ENCODE measurements at places on chromosomes 4 and X.

- no peak for DNase-seq
Observed at GRCh38 chrX:119706616-119707015, 13.6 kb upstream of the SEPTIN6 start.

GRCh38 chr4:184370711-184371389 lies 103.5 kb downstream of the IRF2 start:
- no peak for DNase-seq

- DNase-seq: no peak
Observed at GRCh38 chr4:145904413-145905177, 34.0 kb downstream of the ZNF827 start.

DNA sequence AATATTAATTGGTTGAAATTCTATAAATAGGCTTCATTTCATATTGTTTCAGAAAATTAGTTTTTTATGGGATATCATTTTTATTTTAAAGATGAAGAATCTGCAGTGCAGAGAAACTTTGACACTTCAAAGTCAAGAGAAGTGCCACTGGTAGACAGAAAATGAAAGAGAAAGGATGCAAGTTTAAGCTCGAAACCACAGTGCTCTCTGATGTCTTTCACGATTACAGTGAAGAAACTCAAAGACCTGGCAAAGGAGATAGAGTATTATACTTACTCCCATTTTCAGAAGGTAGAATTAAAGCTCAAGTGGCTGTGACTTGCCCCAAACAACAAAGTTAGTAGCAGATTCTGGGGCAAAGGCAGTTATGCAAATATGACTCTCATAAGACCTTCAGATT lies 745.4 kb downstream of the TECRL start:
- no peak for DNase-seq

GRCh38 chr4:29559286-29559685 lies 1160.9 kb upstream of the PCDH7 start:
- no peak for DNase-seq

DNA sequence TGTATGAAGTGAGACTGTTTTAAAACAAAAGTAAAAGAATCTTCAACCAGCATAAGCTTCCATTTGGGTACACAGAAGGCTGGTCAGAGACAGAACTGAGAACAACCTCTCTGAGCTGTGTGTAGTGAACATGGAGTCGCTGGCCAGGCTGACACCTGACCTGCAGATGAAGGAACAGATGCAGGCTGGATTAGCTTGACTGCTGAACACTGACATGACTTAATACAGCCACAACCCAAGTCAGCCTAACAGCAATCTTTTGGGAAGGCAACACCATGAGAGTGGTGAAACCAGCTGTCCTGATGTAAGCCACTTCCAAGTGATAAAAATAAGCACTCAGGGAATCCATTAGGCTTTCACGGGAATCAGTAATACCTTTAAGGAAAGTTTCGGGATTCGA lies 10.1 kb downstream of the SCARB2 start:
- no peak for DNase-seq

DNA sequence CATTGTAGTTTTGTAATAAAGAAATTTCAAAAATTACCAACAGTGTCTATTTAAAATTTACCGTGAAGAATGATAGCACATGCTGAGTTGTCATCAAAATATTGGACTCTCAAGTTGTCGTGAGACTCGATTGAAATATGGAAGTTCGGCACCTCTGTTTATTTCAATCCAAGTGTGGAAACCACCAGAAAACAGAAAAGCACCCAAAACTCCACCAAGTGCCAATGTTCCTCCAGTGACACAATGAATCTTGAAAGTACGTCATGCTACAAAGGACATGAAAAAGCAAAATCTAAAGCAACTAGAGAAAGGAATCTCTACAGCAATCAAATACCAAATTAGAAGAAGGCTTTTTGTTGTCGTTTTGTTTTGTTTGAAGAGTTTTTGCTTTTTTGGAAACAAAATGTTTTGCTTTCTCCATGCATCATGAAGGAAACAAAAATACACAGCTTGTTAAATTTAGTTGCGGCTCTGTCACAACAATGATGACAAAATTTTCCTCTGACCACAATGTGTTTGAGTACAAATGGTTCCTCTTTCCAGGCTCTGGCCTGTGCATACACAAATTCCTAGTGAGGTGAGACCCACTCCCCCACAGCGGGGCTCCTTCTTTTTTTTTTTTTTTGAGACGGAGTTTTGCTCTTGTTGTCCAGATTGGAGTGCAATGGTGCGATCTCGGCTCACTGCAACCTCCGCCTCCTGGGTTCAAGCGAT lies 9.6 kb upstream of the IL13RA1 start:
- DNase-seq: no peak

DNA sequence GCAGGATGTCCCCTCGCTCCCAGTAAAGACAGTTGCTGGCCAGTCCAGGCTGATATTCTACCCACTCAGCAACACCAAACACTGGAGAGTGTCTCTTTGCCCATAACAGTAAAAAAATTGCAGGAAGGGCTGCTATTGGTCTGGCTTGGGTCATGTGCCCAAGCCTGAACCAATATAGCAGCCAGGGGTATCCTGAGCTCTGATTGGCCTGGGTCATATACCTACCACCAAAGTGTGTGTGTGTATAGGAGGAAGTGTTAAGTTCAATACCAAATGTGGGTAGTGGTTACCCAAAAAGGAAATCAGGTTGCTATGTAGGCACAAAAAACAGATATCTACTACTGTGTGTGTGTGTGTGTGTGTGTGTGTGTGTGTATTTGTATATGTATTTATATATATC lies 373.2 kb downstream of the BCOR start:
- no peak for DNase-seq

DNA sequence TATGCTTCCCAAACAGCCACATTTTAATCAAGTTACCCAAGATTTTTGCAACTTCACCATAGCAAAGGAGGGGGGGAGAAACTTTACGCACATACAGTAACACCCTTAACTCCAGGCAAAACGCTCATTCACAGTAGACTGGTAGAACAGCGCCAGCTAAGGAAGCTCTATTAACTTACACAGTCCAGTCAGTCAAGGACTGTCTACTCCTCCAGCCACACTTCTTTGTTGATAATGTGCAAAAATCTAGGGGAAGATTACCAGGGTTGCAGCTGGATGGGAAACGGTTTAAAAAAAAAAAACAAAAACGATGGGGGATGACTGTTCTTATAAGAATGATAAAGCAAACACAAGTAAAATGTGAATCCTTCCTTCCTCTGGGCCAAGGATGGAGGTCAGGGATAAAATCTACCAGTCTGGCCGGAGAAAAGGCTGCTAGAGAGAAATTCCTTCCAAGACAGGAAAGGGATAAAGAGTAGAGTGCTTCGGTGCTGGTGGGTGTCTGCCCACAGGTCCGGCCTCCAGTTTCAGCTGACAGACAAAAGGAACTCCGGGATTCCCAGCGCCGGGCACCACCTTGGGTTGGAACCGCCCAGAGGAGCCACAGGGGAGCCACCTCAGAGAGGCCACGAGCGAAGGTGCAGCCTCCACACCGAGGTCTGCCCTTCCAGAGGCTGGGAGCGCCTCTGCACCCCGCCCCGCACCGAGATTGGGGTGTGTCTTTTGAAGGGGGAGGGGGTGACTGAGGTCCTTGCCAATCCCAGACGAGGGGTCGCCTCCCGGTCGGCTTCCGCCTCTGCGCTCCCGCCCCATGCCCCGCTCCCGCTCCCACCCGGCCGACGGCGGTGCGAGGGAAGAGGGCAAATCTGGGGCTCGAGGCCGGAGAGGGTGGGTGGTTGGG lies 811 bp downstream of the ANKRD50 start:
- no peak for DNase-seq

DNA sequence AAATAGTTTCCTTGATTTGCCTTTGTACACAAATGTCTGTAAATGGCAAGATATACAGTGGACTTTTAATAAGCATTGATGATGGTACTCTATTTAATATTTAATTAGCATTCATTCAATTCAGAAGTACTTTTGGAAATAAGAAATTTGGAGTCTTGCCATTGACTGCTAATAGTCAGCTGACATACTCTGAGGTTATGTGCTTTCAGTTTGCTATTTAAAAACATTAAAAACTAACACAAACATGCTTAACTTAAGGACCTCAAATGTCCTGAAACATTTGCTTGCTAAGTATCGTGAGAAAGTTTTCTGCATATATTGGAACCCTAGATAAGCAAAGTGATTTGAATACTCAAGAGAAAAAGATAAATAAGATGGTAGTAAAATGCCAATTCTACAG lies 64.6 kb downstream of the REELD1 start:
- no peak for DNase-seq

DNA sequence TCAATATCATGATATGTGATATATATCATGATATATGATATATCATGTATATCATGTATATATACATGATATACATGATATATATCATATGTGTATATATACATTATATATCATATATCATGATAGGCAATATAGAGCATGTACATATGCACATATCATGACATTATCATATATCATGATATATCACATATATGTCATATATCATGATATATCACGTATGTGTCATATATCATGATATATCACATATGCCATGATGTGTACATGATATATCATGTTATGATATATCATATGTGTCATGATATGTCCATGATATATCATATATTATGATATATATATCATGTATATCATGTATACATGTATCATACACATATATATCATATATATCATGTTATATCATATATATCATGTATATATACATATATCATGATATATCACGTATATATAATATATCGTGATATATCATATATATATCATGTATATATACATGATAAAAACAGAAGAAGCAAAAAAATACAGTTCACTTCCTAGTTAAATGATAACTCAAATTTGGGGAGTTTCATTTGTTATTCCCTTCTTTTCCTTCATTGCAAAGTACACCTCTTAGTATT lies 670.1 kb upstream of the EPHA5 start:
- no peak for DNase-seq

GRCh38 chr4:3266076-3266475 lies 17.1 kb downstream of the MSANTD1 start:
- DNase-seq: no peak

DNA sequence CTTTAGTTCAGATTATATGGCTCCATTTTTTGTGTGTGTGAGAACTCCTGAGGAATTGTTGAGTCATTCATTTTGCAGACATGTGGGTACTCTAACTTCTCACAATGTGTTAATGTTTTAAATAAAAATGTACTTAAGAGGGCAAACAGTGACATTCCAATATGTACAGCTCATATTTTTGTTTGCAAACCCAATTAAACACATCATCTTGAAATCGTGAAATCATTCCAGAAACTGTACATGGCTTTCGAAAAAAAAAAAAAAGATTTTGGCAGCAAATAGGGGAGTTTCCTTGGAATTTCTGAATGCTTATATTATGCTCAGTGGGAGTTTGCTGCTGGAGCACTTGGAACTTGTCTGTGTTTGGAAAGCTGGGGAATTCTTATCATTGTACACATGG lies 85.0 kb downstream of the HPGD start:
- DNase-seq: no peak

DNA sequence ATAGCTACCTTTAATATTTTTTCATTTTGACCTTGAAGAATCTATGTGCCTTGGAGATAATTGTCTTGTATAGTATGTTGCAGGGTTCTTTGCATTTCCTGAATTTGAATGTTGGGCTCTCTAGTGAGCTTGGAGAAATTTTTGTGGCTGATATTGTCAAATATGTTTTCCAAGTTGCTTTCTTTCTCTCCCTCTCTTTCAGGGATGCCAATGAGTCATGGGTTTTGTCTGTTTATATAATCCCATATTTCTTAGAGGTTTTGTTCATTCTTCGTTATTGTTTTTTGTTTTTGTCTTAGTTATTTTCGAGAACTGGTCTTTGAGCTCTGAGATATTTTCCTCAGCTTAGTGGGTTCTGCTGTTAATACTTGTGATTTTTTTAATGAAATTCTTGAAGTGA lies 20.7 kb downstream of the RAB40AL start:
- DNase-seq: no peak

DNA sequence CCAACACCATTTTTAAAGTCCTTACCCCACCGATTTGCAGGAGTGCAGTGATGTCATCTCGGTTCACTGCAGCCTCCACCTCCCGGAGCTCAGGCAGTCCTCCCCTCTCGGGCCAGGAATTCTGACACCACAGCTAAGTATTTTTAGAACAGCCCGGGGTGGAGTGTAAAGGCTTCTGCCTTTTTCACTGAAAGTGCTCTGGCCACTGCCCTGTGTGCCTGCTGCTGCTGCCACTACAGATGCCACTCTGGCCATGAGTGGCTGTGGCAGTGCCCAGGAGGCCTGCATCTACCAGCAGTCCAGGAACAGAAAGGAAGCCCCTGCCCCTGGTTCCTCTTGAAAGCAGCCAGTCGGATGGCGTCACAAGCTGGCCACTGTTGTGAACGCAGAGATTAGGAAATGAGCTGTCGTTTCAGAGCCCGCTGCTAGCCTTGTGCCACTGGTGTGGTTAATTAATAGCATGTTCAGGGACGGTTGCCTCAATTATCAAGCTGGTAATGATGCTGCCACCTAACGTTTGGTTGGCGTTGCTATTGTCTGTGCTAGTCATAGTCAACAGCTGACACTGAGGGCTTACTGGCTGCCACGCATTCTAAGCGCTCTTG lies 23.6 kb upstream of the TBC1D14 start:
- no peak for DNase-seq

DNA sequence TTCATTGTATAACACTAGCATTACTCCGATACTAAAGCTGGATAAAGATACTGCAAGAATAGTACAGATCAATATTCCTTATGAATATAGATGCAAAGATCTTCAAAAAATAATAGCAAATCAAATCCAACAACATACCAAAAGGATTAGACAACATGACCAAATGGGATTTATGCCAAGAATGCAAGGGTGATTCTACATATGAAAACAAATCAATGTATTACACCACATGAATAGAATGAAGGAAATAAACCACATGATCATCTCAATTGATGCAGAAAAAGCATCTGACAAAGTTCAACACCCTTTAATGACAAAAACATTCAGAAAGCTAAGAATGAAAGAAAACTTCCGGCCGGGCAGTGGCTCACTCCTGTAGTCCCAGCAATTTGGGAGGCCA lies 42.8 kb downstream of the CUL4B start:
- no peak for DNase-seq

- DNase-seq: no peak
Observed at GRCh38 chrX:53263597-53264094, 17.7 kb downstream of the IQSEC2 start.

GRCh38 chr4:153850533-153851280 lies 61.8 kb upstream of the SFRP2 start:
- DNase-seq: no peak

- DNase-seq: no peak
Observed at GRCh38 chr4:101033986-101034385, 313.3 kb downstream of the PPP3CA start.

DNA sequence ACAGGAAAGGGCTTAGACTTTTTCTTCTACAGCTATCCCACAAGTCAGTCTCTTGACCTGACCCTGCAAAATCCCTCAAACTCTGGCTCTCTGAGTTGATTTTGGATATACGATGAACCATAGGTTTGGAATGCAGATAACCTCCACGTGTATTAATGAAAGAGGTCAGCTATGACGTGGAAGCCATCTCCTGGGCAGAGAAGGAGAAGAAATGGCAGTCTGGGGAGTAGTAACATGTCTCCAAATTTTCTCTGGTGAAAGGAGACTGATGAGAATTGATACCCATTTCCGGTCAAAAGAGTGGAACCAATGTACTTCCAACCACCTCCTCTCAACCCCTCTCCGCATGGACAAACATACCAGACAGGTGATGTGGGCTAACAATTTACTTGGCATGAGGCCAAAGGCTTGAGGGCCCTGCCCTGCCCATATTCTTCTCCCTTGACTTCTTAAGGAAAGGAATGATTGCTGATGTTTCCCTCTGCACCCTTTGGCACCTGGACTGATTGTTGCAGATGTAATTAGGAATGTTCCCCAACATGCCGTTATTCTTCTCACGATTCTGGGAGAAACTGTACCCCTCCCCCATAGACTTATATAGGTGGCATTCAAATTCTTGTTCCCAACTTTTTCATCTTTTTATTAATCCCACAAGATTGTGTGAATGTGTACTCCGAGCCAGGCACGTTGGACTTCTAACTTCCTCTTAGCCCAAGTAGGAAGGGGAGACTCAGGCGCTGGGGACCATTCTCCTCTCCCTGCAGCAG lies 580 bp upstream of the PLS3 start:
- no peak for DNase-seq
